GM18507 (cell line): ENCODE measurements at places on chromosomes 5 and 9.

DNA sequence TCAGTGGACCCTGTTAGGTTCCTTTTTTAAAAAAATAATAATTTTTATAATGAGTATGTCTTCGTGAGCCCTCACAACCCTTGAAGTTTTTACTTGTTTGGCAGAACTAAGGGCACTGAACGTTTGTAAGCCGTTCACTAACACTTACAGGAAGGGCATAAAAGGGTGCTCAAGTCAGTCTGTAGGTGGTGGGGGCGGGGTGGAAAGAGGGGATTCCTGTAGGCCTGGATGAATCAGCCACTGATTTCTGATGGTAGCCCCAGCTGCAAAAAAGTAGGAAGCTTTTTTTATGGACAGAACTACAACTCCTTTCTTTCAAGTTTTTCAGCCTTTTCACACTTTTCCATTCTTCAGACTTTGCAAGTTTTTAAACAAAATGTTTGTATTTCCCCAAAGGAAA, 35.8 kb downstream of the PIK3R1 start:
- no peak for DNase-seq

DNA sequence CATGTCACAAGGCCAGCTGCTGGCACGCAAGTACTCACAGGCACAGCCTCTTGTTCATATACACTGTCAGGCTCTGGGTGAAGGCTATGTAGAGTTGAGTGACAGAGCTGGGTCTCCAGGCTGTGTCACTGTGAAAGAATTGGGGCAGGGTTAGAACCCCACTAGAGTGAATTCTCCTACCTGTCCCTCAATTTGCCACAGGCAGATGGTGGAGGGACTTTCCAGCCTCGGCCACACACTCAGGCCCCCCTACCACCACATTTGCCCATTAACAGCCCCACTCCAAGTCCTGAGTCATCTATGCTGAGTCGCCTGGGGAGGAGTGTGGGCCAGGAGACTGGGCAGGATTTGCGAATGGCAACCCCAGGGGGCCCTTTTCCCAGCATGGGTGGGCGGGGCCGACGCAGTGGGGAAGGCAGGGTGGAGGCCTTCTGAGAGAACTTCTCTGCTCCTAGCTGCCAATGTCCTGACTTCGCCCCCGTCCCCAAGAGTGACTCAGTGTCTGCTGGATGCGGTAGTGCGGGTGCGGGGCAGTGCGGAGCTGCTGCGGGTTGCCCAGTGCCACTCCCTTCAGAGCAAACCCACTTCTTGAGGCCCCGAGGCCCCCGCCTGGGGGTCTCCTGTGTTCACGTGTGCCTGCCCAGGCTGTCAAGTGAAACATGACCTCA, 50.3 kb upstream of the PSD2 start:
- DNase-seq: no peak

GRCh38 chr9:1002678-1003077, 26.2 kb downstream of the DMRT3 start:
- no peak for DNase-seq

DNA sequence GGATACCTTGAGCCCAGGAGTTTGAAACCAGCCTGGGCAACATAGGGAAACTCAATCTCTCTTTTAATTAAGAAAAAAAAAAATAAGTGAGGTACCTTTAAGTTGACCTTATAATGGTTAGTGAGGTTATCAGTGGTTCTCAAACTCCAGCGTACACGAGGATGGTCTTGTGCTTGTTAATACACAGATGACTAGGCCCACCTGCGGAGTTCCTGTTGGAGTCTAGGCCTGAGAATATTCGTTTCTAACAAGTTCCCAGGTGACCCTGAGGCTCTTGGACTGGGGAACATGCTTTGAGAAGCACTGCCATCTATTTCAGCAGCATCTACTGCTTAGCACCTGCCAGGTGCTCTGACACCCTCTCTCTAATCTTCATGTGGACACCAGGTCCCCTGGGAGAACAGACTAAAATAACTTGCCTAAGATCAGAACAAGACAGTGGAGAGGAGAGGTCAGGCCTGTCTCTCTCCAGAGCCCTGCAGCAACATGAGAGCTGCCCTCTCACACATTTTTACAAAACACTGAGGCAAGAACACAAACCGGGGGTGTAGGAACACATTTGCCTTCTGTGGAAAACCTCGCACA, 24.6 kb downstream of the TLE1 start:
- DNase-seq: no peak

- DNase-seq: no peak
Measured at GRCh38 chr5:67028371-67028770, 168.2 kb downstream of the CD180 start.

GRCh38 chr5:124686239-124687004, 60.0 kb downstream of the ZNF608 start:
- no peak for DNase-seq

DNA sequence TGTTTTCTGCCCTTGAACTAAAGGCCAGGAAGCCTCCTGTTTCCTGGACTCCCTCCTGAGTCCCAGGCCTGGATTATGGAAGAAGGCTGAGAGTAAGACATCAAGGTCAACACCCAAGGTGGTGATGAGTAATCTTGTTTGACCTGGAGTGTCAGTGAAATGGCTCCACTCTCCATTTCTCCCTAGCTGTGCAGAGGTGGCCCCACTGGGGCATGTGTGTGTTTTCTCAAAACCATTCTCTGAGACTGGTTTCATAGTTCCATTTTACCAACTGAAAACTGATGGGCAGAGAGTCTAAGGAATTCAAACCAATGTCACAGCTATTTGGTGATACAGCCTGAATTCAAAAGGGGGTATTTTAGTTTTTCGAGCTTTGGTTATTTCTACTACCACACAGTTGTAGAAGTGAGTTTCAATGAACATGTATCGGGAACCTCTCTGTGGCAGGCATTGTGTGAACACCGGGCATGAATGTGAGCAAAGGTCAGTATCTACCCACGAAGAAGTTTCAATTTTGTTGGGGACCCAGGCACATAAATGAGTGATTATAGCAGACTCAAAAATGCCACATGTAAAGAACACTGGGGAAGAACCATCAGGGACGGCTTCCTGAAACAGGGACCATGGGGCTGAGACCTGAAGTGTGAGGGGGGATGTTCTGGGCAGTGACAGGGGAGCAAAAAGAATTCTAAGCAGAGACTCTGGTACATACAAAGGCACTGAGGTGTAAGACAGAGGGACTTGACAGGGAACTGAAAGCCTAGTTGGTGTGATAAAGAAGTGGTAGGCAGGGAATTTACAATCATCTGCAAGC, 269.6 kb upstream of the KLF4 start:
- DNase-seq: no peak

DNA sequence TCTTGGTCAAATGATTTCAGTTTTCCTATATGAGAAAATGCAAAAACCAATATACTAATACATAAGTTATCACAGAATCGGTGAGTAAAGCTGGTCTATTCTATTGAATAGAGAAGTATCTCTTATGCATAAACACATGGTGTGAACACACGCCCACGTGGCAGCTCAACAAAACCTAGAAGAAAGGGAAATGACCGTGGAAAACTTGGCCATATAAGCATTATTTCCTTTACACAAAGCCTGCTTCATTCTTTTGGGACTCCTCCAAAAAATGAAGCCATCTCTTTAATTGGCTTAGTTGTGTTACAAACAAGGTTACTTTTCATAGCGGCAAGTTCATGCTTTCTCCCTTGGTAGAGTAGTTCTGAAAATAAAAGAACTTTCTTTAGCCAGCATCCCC, 183.2 kb downstream of the TMEM161B start:
- no peak for DNase-seq

GRCh38 chr5:3709068-3709716, 113.6 kb downstream of the IRX1 start:
- DNase-seq: no peak
